Fibroblast of skin of left quadriceps (primary cell): ENCODE measurements at places on chromosomes 1 and 21.

GRCh38 chr1:39872698-39873097 is 10.6 kb downstream of the TRIT1 start:
- no peak for DNase-seq

GRCh38 chr1:65398083-65398482 is 22.4 kb upstream of the LEPR start:
- DNase-seq, result no peak

- DNase-seq, result no peak
Observed at GRCh38 chr1:237282208-237282783, 240.3 kb downstream of the RYR2 start.

DNA sequence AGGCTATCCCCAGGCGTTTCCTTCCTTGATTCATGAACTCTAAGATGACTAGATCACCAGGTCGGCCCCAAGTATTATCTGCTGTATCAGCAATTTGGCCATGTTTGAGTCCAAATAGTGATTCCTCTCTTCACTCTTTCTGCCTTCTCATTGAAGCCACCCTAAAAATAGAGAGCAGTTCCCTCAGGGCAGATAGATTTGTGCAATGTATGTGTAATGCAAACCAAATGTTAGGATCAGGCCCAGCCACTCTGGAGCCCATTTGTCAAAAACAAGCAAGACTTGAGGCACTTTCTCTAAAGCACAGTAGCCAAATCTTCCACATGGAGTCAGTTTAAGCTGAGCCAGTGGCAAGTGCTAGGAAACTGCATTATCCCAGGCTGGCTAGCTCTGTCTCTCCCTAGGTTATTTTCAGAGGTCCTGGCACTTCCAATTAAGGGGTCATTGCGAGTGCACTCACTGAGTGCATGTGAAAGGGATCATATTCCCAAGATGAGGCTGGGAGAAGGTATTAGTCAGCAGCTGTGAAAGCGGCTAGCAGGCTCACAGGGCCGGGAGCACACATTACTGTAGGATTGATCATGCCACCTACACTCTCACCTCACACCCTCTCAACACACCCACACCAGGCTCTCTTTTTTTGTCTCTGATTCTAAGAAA is 97.9 kb upstream of the RAB3GAP2 start:
- peak; percentile 80 for DNase-seq

GRCh38 chr1:97385536-97386277 is 535.1 kb downstream of the DPYD start:
- no peak for DNase-seq

DNA sequence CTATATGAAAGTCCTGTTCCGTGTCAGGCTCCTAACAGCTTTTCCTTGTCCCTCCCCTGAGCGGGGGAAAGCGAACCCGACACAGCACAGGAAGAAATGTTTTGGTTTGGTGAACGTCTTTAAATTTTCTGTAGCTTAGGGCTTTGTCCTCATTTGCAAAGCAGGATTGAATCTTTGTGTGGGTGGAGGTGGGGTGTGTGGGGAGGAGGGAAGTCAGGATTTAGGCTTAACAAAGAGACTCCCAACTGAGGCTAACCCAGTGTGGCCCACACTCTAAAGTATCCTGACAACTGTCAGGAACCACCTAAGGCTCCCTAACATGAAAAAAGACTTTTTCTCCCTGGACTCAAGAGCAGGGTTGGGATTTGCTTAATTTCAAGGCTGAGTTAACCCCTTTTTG is 376.2 kb upstream of the C1orf174 start:
- no peak for DNase-seq

DNA sequence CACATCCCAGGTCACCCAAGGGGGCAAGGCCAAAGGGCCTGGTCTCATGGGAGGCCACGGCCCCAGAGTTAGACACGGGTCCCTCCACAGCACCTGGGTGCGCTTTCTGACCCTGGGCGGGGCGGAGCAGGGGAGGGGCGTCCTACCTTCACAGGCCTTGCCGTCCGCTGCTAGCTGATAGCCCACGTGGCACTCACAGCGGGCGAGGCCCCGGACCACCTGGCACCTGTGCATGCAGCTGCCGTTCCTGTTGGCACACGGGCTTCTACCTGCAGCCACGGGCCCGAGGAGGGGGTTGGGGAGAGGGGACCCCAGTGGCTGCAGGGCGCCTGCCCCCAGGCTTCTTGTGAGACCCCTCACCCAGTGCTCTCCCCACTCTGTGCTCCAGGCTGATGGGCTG is 59.9 kb downstream of the ARHGEF16 start:
- no peak for DNase-seq

DNA sequence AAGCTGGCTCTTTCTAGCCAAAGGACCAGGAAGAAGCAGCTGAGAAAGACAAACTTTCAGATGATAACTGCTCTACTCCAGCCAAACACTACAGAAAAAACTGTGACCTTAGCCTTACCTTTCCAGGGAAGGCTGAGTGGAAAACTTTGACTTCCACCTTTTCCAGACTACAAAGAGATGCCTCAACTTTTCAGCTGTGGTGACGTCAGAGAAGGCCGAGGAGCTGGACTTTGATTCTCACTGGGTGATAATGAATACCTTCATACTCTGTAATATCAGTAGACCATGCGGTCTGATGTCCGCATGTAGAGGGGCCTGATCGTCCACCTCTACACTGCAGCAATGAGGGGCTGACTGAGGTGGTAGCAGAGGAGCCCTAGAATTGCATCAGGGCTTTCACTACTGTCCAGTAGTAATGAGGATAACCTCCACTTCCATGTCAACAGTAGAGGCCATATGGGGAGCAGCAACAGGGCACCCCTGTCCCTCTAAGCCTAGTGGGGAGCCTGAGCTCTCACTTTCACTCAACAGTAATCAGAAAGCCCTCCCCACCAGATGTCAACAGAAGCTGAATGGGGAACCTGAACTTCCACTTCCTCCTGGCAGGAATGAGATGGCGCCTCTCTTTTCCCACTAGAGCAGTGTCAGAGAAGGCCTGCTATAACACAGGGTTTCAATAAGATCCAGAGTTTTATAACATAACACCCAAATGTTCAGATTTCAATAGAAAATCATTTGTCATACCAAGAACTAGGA is 28.4 kb upstream of the PADI1 start:
- no peak for DNase-seq

GRCh38 chr1:205243350-205244191 is 15.8 kb downstream of the TMCC2 start:
- DNase-seq, result no peak

GRCh38 chr21:14977814-14978213 is 87.0 kb downstream of the NRIP1 start:
- no peak for DNase-seq

DNA sequence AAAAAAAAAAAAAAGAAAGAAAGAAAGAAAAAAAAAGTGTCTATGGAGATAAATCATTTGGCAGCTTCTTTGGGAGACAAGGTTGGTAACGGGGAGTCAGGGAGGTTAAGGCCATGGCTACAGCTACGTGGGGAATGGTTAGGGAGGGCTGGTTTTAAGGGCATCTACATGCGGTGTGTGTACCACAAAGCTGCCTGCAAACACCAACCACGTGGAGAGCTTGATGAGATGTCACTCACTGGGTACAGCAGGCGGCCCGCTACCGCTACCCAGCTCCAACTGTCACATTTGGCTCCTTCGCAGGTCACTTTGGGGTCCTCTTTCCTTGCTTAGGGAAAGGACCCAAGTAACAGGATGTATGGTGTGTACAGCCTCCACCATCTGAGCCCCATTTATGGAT is 4.2 kb downstream of the NPPB start:
- no peak for DNase-seq

DNA sequence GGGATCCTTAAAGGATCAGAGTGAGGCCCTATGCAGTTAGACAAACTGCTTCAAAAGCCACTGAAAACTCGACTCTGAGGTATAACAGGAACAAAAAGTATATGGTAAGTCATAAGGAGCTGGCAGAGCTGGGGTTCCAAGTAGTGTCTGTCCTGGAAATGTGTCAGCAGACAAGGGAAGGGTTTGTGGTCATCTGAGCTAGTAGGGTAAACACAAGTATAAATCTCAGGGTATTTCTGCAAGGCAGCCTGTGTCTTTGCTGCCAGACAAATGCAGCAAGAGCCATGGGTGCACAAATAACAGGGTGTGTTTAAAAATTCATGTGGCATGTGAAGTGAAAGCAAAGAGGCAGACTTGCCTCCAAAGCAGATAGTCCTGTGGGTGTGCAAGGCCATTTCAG is 759.0 kb upstream of the ADAMTS5 start:
- DNase-seq, result no peak

GRCh38 chr1:152001631-152002584 is 8.2 kb upstream of the S100A10 start:
- DNase-seq, result peak; percentile 97

DNA sequence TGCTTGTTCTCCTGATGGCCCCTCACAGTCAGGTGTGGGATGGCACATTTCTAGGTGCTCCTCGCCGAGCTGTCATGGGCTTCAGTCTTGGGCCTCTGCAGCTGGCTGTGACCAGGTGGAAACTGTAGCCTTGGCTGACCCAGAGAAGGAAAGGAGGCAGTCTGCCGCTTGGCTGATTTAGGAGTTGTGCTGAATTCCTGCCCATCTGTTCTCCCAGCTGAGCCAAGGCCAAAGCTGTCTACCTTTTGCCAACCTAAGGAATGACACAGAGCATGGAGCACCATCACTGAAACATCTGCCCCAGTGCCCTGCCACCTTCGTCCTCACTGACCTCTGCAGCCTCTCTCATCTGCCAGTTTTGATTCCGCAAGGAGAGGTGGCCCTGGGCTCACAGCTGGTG is 27.9 kb downstream of the UTP25 start:
- no peak for DNase-seq

GRCh38 chr1:156922986-156923669 is 2.7 kb downstream of the LRRC71 start:
- DNase-seq, result no peak

DNA sequence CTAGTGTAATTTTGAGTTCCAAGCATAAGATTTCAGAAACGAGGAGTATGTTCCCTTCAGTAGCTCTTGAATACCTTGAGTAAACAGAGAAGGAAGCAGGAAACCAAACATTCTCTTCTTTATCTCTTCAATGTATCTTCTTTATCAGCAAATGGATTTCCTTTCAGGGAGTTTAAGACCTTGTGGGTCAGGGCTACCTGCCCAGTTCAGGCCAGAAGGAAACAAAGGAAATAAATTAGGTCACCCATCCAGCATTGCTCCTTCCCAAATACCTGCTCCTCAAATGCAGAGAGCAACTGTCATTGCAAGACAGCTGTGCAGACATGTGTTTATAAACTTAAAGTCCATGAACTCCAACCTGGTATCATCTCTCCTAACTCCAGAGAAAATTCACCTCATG is 130.1 kb upstream of the SOD1 start:
- no peak for DNase-seq

- no peak for DNase-seq
Observed at GRCh38 chr1:228786361-228787129, 51.3 kb downstream of the RHOU start.

DNA sequence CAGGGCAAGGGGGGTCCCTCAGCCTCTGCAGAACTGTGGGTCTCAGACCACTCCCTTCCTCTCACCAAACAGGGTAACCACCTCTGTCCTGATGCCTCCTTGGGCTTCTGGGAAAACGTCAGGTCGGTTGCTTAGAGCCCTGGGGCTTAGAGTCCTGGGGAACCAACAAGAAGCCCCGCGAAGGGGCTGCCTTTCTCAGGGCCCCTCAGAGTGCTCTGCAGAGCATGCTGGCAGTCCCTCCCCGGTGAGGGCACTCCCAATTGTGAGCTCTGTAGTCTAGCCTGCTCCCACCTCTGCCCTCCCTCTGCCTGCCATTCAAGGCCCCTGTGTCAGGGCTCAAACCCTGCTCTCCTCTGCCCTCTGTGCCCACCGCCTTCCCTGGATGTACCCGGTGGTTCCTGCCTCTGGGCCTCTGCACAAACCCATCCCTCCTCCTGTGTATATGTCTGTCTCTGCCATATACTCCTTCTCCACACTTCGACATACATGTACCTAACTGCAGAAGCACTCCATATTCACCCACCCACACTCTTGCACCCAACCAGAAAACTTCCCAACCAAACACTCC is 92.3 kb downstream of the DMRTB1 start:
- DNase-seq, result no peak

DNA sequence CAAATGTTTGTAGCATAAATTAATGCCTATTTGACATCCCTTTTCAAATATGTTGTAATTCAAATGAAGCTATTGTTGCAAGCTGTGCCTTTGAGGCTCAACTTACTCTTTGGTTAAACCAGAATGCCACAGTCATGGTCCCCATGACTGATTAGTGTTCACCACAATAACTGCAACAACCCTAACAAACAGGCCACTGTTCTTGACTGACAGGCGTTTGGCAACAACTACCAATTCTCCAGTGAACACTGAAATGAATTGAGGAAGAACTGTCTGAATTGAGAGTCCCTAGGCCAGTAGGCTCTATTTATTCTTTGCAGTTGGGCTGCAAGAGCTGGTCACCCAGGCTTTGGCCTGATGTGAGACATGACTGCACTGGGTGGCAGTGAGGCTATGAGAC is 6.6 kb upstream of the TMEM167B start:
- no peak for DNase-seq

- no peak for DNase-seq
Observed at GRCh38 chr1:41371630-41372599, 10.7 kb downstream of the FOXO6 start.

DNA sequence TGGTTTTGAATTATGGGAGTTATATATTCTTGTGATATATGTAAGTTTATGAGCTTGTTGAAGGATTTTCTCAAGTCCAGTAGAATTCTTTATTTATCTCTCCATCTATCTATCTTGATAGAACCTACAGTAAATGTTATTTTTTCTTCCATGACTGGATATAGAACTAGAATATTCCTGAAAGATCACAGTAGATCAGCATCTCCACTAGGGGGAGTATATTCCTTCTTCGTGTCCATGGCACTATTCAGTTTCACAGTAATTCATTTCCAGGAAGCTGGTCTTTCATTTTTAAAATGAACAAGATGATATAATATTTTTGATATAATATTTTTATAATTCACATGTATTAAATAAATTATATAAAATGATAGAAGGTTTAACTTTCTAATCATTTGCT is 18.8 kb downstream of the TMPRSS15 start:
- no peak for DNase-seq

- DNase-seq, result no peak
Observed at GRCh38 chr1:186541003-186541402, 80.1 kb upstream of the PDC start.

GRCh38 chr1:77126307-77126706 is 92.9 kb downstream of the PIGK start:
- peak; percentile 55 for DNase-seq

GRCh38 chr1:221886311-221886710 is 144.4 kb upstream of the DUSP10 start:
- no peak for DNase-seq

- no peak for DNase-seq
Observed at GRCh38 chr1:45443580-45444446, 47.1 kb downstream of the TESK2 start.
